ENCODE measurements at places on chromosomes 2 and 18.

GRCh38 chr18:44697315-44697714 lies 16.6 kb downstream of the SETBP1 start:
- DNase-seq: no peak

- peak; percentile 44 for DNase-seq
Observed at GRCh38 chr2:74566754-74567085, 12.2 kb downstream of the DOK1 start.

- DNase-seq: no peak
Observed at GRCh38 chr18:8754995-8755960, 49.9 kb downstream of the MTCL1 start.

GRCh38 chr2:107545851-107546250 lies 280.8 kb upstream of the RGPD4 start:
- DNase-seq: peak; percentile 26

DNA sequence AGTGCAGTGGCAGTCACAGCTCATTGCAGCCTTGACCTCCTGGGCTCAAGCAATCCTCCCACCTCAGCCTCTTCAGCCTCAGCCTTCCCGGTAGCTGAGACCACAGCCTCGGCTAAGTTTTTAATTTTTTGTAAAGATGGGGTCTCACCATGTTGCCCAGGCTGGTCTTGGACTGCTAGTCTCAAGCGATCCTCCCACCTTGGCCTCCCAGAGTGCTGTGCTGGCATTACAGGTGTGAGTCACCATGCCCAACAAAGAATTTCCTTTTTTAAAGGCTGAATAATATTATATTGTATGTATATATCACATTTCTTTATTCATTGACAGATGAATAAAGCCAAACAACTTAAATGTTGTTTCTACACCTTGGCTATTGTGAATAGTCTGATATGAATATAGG lies 42.5 kb downstream of the MOB4 start:
- DNase-seq: peak; percentile 13

DNA sequence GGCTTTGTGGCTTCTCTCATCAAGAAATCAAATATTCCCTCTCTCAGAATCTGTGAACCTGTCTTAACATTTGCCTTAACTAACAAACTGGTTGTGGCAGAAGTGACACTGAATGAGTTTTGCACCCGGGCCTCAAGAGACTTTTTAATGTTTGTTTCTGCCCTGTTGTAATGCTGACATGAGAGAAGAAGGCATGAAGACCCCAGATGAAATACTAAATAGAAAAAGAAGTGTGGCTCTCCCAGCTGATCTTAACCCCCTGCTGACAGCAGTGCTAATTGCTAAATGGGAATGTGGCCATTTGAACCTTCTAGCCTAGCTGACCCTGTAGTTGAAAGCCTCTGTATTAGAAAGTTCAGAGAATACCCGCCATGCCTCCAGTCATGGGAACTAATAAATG lies 261.2 kb downstream of the CTNNA2 start:
- no peak for DNase-seq

GRCh38 chr2:237411683-237412423 lies 2.1 kb downstream of the COL6A3 start:
- no peak for DNase-seq

- DNase-seq: no peak
Observed at GRCh38 chr2:98839292-98839691, 96.7 kb downstream of the CRACDL start.

DNA sequence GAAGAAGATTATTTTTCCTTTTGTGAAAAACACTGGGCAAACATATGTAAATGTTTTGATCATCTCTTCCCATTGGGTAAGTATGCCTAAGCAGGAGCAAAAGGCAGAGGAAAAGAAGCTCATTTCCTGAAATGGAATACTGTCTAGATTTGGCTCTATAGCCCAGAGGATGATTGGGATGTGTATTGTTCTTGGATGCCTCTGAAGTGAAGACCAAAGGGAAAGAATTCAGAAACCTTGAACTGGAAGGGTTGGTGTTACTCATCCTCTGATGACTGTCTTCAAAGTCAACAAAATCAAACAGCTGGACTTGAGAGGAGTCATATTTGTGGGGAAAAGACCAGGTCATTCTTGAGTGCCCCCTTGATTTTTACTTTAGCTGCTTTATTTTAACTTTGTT lies 112.6 kb upstream of the NT5C1B start:
- DNase-seq: peak; percentile 74

- DNase-seq: no peak
Observed at GRCh38 chr2:60480089-60480773, 73.2 kb downstream of the BCL11A start.

DNA sequence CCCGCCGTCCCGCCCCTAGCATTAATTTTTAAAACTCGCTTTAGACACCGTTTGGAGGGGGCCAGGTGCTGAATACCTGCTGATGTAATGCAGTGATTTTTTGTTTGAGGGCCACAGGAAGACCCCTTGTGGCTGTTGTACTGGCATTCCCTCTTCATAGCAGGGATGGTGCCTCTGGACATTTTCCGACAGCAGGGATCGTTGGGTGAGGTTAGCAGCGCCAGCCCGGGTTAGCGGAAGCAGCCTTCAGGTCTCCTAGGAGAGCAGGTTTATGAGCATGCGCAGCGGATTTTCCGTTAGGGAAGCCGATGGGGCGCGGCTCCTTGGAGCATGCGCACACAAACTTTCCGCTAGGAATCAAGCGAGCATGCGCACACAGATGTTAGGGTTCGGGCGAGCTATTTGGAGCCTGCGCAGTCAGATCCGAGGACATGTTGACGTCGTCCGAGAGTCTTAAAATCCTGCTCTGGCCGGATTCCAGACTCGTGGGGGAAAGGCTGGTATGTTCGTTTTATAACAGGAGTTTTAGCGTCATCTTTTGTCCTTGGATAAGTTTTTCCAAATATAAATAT lies 17.2 kb upstream of the C2orf74 start:
- peak; percentile 97 for DNase-seq

DNA sequence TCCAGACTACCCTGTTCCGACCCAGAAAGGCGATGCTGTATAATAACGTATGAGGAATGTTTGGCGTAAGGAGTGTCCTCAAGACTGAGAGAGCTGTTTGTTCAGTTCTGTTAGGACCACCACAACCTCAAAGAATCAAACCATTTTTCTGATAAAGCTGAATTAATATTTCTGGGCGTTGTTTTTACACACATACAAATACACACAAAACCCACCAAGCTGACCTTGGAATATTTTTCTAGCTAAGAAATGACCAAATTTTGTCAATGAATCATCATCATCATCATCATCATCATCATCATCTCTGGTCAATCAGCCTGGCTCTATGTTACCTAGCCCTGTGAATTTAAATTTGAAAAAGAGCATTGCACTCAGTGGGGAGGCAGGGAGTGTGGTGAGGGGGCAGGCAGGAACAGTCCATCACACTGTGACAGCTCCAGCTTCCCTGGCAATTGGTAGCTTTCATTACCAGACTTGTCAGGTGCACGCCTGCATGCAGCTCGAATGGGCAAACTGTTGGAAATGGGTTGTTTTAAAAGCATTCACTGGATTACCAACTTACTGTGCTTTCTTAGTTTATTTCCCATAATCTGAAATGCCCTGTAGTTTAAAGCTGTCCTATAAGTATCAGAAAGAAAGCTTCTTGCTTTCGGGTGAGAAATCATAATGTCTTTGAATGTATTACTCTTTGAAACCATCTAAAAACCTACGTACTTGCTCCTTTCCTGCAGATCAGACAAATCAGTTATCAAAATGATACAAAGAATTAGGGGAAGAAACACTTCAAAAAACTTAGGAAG lies 6.9 kb upstream of the POU3F3 start:
- no peak for DNase-seq

- peak; percentile 68 for DNase-seq
Observed at GRCh38 chr2:241272303-241273209, 42.9 kb downstream of the HDLBP start.

- DNase-seq: no peak
Observed at GRCh38 chr2:238504181-238504931, 77.6 kb downstream of the ASB1 start.

- no peak for DNase-seq
Observed at GRCh38 chr2:10209406-10209935, 86.9 kb downstream of the RRM2 start.

DNA sequence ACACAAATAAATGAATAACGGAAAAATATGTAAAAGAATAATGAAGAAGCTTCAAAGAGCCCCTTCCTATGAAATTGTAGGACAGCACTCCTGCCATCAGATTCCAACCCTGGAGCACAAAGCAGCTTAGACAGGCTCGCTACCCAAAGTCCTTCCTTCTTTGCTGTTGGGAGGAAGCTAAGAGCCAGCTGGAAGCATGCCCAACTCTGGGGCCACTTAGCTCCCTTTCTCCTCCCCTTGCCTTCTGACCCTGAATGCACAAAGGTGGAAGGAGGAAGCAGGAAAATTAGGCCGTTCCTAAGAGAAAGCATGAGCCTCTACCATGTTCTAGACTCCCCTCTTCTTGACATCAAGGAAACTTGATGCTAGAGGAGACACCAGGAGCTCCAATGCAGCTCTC lies 700.8 kb downstream of the RNF144A start:
- no peak for DNase-seq

DNA sequence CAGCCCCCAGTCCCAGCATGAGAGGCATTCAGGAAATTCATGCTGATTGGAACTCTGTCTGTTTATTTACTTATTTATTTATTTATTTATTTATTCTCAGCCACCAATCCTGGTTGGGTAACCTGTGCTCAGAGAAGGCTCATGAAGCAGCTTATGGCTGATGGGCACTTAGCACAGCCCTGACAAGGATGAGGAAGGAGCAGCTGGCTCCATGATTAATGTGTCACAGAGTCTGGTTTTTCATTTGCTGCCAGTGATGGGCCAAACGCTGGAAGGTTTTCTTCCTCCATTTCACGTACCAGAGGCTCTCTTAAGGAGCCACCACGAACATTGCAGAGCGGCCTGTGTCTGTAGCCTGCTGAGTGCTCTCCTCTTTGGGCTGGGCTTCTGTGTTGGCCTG lies 28.3 kb upstream of the KCNS3 start:
- no peak for DNase-seq

GRCh38 chr2:134324947-134325346 lies 71.1 kb downstream of the MGAT5 start:
- no peak for DNase-seq
